ENCODE measurements at places on chromosomes 3 and 15.

GRCh38 chr3:183814240-183814639 is 11.1 kb downstream of the MAP6D1 start:
- no peak for DNase-seq

GRCh38 chr3:133294253-133294652 is 105.6 kb upstream of the BFSP2 start:
- no peak for DNase-seq

- DNase-seq = no peak
Measured at GRCh38 chr3:196868297-196868661, 559 bp downstream of the SENP5 start.

DNA sequence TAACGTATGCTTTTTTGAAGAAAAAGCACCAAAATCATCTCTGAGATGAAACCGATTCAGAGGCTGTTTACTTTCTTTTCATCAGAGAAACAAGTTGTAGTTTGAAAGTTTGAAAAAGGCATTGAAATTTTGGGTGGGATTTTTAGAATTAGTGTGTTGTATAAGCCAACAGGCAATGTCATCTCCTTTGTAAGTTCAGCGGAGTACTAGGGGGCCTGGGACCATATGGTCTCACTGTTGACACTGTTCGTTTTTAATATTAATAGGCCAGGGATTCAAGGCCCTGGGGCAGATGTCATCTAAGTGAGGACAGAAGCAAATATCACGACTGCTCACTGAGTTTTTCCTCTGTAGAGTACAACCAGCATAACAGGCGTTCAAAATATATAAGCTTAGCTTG is 256.2 kb upstream of the RARB start:
- DNase-seq = no peak

DNA sequence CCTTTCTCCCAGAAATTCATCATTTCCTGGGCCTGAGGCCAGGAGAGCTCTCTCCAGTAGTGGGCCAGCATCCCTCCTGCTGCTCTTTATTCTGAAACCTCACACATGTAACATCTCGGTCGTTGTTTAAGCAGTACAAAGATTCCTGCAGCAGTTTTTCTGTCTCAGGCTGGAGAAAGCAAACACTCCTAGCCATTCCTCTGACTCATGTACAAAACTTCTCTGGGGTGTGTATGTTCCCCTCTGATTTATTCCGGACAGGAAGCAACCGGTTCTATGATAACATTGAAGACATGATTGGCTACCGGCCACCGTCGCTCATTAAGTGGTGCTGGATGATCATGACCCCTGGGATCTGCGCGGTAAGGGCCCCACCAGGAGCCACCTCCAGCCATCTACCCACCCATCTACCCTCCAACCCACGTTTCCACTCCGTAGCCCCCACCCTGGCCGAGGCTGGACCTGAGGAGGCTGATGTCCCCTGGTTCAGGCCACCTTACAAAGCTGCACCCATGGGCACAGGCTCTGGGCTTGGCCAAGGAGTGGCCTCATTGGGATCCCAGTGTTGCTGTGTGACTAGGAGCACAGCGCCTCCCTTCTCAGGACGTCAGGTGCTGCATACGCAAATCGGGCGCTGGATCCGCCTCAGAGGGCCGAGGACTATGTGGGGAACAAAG is 58.6 kb upstream of the SLC6A1 start:
- no peak for DNase-seq

GRCh38 chr3:73503781-73504180 is 121.0 kb downstream of the PDZRN3 start:
- no peak for DNase-seq

GRCh38 chr15:71187078-71187477 is 71.8 kb downstream of the THSD4 start:
- no peak for DNase-seq

DNA sequence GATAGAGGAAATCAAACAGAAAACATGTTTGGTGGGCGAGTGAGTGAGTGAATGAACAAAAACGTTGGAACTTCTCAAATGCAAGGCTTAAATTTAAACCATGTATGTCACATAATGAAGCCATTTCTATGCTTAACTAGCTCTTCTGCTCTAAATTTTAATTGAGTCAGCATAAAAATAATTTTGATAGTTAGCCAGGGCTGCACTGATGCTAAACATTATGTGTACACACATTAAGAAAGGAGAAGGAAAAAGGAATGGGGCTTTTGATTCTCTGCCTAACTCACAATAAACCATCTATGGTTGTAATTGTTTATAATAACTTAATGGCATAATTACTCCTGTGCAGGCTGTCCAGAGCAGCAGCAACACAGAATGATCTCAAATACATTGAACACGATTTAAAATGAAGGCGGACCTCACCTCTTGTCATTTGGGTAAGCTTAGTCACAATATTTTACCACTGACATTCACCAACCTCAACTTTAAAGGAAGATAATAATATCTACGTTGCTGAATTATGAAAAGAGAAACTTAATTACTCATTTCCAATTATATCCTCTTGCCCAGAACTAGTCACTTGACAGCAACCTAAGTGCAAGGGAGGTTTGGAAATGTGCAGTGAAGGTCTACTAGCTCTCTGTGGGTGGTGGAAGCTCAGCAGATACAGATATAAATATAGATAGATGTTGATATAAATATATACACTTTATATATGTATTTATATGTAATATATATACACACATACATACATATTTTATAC is 318.4 kb upstream of the TRIM42 start:
- no peak for DNase-seq

DNA sequence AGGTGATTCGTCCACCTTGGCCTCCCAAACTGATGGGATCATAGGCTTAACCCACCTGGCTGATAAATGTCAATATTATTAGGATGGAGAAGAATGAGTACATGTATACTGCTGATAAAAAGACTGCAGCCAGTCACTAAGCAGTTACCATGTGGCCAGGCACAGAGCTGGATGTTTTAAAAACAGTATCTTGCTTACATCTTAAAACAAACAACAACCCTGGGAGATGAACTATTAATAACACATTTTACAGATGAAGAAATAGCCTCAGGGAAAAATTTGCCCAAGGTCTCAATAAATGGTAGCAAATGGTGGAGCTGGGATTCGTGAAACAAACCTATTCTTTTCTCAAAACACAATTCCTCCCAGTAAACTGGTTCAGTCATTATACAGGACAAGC is 18.1 kb downstream of the IL17RD start:
- no peak for DNase-seq

GRCh38 chr3:146277953-146278631 is 27.2 kb upstream of the PLSCR4 start:
- no peak for DNase-seq

DNA sequence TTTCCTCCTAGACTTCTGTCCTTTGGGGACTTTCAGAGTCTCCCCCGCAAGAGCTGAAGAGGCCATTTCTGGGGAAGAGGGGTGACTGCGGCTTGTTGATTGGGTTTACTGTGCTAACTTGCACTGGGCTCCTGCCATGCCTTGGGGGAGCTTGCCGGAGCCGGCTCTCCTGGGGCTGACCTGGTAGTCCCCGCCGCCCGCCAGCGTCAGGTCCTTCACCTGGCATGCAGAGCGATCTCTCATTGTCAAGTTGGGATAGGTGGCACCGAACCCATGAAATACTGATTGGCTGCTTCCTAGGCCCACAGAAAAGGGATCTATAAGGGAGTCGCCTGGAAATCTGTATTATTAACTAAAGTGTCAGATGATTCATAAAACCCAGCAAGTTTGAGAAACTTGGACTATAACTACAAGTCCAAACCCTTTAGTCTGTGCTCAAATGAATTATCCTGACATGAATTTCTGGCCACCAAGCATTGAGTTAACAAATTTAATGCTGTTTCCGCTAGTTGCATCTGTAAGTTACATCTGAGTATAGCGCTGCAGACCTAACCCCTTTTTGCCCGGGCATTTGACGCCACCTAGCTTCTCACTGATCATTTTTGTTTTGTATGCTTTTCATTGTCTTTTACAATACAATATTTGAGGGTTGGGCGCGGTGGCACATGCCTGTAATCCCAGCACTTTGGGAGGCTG is 607 bp upstream of the IMP3 start:
- peak; percentile 50 for DNase-seq

GRCh38 chr15:89155656-89156055 is 65.7 kb downstream of the RLBP1 start:
- DNase-seq = no peak

GRCh38 chr3:154275965-154276364 is 48.3 kb downstream of the DHX36 start:
- DNase-seq = no peak

DNA sequence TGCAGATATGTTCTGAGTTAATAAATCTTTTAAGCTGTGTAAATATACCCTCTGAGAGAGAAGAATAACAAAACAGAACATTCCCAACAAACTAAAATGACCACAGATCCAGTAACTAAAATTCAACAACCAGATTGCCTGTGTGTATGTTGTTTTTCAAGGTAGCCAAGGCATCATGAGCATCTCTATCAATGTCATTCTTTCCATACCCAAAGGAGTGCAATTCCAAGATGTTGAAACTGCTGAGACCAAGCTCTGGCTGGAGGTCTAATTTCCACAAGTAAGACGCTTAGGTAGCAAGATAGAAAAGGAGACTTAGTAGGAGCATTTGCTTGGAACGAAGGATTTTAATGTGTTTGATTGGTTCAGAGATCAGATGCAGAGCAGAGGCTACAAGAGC is 276.3 kb downstream of the RBMS3 start:
- DNase-seq = no peak

DNA sequence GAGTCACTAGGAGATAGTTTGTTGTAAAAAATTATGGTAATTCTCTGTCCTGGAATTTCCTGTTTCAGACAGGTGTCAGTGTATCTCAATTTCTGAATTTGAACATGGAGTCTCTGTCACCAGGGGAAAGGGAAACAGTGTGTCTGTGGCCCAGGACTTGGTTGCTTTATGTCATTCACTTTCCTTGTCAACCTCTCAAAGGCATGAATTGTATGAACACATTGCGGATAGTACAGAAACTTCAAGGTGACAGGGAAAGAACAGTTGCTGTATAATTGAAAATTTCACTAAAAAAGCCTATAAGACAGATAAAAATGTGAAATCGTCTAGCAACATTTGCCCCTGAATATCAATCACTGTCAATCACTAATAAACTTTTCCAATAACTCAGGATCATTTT is 175.0 kb upstream of the DPH6 start:
- DNase-seq = no peak

DNA sequence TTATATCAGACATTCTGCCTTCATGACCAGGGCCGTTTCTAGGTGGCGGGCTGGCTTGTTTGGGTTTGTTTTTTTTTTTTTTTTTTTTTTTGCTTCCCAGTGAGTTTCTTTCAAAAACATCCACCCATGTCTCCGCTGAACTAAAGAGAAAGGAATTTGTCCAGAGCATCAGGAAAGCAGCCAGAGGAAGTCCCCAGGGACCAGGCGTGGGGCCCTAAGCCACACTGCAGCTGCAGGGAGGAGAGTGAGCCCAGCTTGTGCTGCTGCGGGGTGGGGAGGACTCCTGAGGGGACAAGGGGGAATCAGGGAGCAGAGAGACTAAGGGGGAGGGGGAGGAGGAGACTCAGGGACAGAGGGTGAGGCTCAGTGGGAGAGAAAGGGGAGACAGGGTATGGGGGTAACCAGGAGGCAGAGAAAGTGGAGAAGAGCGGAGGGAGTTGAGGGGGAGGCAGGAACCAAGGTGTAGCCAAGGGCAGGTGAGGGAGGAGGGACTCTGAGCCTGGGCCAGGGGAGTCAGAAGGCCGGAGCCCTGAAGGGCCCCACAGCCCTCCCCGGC is 49.5 kb downstream of the CYP11A1 start:
- DNase-seq = peak; percentile 36

DNA sequence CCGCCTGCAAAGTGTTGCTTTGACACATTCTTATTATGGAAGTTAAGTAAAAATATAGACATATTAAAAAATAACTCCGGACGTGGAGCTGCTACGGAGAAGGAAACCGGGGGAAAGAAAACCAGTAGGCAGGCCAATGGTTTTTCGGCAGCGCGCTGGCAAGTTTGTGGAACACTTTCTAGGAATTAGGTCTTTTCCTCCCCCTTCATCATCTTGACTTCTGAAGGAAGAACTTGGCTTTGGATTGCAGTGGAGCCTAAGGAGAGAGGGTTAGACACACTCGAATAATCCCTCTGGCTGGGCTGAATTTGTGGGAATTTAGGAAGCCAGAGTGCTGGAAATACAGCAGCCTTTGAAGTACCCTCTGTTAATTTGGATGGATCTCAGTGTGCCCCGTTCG is 317 bp downstream of the ROBO2 start:
- DNase-seq = no peak

Data from NCI-H526 treated with DMSO at 0.1 percent for 48 hours (cell line).